ENCODE measurements at places on chromosomes 6 and 20.

DNA sequence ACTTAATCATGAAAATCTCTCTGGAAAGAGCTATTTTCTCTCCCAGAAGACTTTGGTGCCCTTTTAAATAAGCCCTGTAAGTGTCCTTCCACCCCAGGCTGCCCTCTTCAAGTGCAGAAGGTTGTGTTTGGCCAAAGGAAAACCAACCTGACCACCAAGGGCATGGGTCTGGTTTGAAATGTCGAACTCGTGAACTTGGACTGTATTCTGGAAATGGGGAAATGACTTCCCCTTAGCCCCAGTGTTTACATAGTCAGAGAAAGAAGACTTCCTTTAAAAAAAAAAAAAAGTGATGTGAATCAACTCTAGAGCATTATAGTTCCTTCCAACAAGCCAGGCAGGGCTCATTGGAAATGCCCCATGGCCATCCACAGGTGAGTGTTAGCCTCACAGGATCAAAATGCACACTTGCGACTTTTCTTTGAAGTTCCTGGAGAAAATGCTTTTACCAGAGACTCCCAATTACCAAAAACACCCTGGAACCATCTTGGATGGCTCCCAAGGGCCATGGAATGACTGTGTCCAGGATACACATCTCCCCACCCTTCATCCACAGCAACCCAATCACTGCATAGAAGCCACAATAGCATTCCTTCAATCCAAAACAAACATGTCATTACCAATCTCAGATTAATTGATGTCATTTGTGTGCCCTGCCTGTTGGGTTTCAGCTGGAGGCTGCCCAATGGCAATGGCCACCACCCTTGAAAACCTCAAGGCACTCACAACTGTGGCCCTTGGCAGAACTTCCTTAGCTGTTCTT is 133.8 kb downstream of the CLIC5 start:
- no peak for DNase-seq

- peak; percentile 70 for DNase-seq
These were observed 64.8 kb downstream of the KIAA0319 start for GRCh38 chr6:24581084-24581669.

GRCh38 chr20:22925613-22925983 is 109.5 kb upstream of the SSTR4 start:
- no peak for DNase-seq

GRCh38 chr20:13213335-13213734 is 7.7 kb upstream of the ISM1 start:
- DNase-seq = no peak

Data from naive thymus-derived CD8-positive, alpha-beta T cell (primary cell).